T-helper 1 cell treated with Interleukin-12 subunit alpha and Interleukin-12 subunit beta and Interleukin-4 antibody, amounts not matched to agents 30 ng/mL and 1 ng/mL, for 36 hours (primary cell): ENCODE measurements at places on chromosomes 16 and 17. TPM values are rescaled to one million over a fixed set of nuclear protein-coding genes. Genes with fewer than 3 reads are reported as not detected.

The TBX2 gene
- total RNA-seq = not detected in 2 replicates

The ALDH3A1 gene
- total RNA-seq = not detected in 2 replicates

The KRTAP9-4 gene
- not detected in 2 replicates for total RNA-seq

The ANKS3 gene
- 17.2 and 17.9 TPM in 2 replicates for total RNA-seq

The SLC52A1 gene
- 0.29 and 0.51 TPM in 2 replicates for total RNA-seq

The ANKRD40CL gene
- total RNA-seq = not detected in 2 replicates

The FDXR gene
- 37.3 and 40.6 TPM in 2 replicates for total RNA-seq

The RNFT1 gene
- total RNA-seq = 24.4 and 26.6 TPM in 2 replicates

The TRIM47 gene
- total RNA-seq = 26.4 and 26.5 TPM in 2 replicates

The SCN4A gene
- 0.25 and 0.56 TPM in 2 replicates for total RNA-seq

The UTS2R gene
- total RNA-seq = 0.15 TPM in 1 of 2 replicates, not detected in the other

The ELMO3 gene
- 8.0 and 8.9 TPM in 2 replicates for total RNA-seq

The GLP2R gene
- not detected in 2 replicates for total RNA-seq

The KCNJ18 gene
- not detected in 2 replicates for total RNA-seq

The PRSS8 gene
- not detected in 2 replicates for total RNA-seq

The CCL22 gene
- total RNA-seq = 0.63 and 0.71 TPM in 2 replicates

The CDRT15L2 gene
- total RNA-seq = not detected in 2 replicates

The TSPOAP1 gene
- total RNA-seq = 77.0 and 83.1 TPM in 2 replicates

The HEXD gene
- 59.1 and 60.3 TPM in 2 replicates for total RNA-seq

The TSNAXIP1 gene
- total RNA-seq = 0.32 and 0.61 TPM in 2 replicates

The TMC7 gene
- 0.07 TPM in 1 of 2 replicates, not detected in the other for total RNA-seq

The SLC16A5 gene
- 7.6 and 7.8 TPM in 2 replicates for total RNA-seq

The SEPTIN1 gene
- 355 and 356 TPM in 2 replicates for total RNA-seq

The ZG16 gene
- not detected in 2 replicates for total RNA-seq
